ENCODE measurements at places on chromosomes 6 and 20.

DNA sequence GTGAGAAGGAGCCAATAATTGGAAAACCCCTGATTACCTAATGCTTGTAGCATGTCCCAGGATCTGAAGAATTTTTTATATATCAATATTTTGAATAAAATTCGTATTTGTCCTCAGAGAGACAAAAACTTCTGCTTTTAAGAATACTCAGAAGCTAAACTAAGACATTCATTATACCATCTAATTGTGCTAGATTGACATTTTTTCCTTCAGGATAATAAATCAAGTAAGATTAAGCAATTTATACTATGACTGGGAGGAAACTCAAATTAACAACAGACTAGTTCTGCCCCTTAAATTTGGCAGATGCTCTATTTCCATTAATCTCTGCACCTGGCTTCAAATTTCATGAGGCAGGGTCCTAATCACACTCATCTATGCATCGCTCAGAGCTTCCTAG, 291.4 kb downstream of the PLCB1 start:
- H3K27me3 ChIP-seq, result no peaks in the 10 kb centered on the region
- H3K4me1 ChIP-seq, result no peaks in the 10 kb centered on the region
- no peak for DNase-seq
- no peaks in the 10 kb centered on the region for H3K36me3 ChIP-seq
- H3K4me3 ChIP-seq, result no peak overlapping the region

DNA sequence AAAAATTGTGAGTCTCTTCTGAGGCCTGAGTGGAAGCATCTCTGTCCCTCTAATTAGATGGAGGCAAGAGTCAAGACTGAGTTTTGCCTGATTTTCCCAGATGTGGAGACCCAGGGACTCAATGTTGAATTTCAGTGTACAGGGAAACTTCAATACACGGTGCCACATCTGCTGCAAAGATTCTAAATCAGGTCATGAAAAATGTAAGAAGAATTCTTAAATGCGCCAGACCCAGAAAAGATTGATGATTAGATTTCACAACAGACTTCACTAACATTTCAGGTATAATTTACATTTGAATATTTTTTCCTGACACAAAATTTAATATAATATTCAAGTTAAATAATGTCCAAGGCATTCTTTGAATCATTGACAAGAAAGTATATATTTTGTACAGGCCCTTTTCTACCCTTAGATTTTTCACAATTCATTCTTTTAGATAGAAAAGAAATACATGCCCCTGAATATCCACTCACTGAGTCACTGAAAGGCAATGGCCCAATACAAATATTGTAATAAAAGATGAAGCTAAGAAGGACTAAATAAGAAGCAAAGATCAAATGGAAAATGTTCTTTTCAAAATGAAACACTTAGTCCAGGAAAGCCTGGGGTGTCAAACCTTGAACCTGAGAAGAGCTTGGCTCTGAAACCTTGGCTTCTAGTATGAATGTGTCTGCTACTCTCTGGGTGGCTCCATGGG, 18.2 kb upstream of the HDGFL1 start:
- no peak for DNase-seq
- no peak overlapping the region for H3K4me3 ChIP-seq
- H3K27ac ChIP-seq, result no peak overlapping the region
- H3K4me1 ChIP-seq, result no peaks in the 10 kb centered on the region
- no peaks in the 10 kb centered on the region for H3K36me3 ChIP-seq

DNA sequence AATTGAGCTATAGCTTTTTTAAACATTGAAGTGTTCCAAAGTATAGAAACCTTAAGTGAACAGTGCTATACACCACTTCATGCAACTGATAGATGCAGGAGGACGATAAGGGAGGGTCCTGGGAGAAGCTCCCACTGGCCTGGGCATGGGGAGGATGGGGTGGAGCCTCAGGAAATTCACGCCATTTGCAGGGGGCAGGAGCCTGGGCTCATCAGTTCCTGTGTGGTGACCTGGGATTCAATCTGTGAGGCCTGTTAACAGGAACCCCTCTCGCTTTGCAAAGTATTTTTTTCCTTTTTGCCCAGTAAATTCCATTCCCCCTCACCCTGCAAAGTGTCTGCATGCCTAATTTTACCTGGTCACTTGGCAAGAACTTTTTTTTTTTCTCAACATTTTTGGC, 11.0 kb upstream of the ASCC3 start:
- no peak overlapping the region for H3K4me3 ChIP-seq
- no peaks in the 10 kb centered on the region for H3K4me1 ChIP-seq
- no peak overlapping the region for H3K27ac ChIP-seq
- no peaks in the 10 kb centered on the region for H3K36me3 ChIP-seq
- H3K27me3 ChIP-seq, result no peaks in the 10 kb centered on the region

DNA sequence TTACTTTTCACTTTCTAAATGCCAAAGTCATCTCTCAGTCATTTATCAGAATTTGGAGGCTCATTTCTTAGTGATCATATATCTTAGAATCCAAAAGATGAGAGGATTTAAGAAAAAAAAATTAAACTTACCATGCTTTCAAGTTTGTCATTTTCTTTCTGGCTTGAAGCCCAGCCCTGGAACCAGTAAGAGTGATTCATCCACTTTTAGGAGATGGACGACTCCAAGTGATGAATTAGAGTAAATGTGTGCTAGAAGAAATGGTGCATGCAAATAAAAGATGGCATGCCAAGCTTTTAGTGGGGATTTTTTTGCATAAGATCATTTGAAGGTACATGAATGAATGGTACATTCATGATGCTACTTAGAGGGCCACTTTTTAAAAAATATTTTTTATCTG, 20.1 kb downstream of the PLCB1 start:
- no peak overlapping the region for H3K4me3 ChIP-seq
- no peak for DNase-seq
- H3K27ac ChIP-seq, result no peak overlapping the region
- no peaks in the 10 kb centered on the region for H3K27me3 ChIP-seq

GRCh38 chr6:158911746-158912480, 88.1 kb downstream of the RSPH3 start:
- no peaks in the 10 kb centered on the region for H3K27me3 ChIP-seq
- no peak overlapping the region for H3K4me3 ChIP-seq
- H3K4me1 ChIP-seq, result peaks cover 52% of the 10 kb centered on the region
- H3K27ac ChIP-seq, result peak overlapping the region; percentile 97
- peak; percentile 97 for DNase-seq

- no peaks in the 10 kb centered on the region for H3K36me3 ChIP-seq
- H3K4me3 ChIP-seq, result peak within 1 kb of the TSS; percentile 97
- H3K27ac ChIP-seq, result peak within 1 kb of the TSS; percentile 58
- peaks cover 23% of the 10 kb centered on the region for H3K4me1 ChIP-seq
- DNase-seq, result peak; percentile 49
Measured at GRCh38 chr6:159693128-159693893, at the start of gene SOD2. TSS of gene SOD2 (minus strand) at chr6:159693241. CDS start at chr6:159693167, 74 bp downstream.

DNA sequence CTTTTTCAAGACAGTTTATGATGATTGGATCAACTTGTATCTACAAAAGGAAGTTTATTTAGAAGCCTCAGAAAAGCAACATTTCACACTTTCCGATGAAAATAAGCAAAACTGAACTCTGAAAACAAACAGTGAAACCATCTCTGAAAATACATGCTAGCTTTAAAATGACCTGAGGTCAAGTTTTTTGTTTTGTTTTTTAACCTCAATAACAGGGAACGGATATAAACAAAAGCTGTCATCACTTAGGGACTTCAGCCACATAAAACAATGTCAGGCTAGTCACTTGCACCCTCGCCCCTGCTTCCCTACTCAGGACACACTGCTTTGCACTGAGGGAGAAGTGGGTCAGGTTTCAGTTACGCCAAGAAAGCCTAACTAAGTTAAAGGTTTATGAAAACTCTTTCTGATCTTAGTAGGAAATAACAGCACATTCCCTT, 11.6 kb downstream of the BACH2 start:
- peaks cover 22% of the 10 kb centered on the region for H3K4me1 ChIP-seq
- no peak overlapping the region for H3K4me3 ChIP-seq
- peak overlapping the region; percentile 87 for H3K27ac ChIP-seq
- H3K36me3 ChIP-seq, result no peaks in the 10 kb centered on the region
- no peak for DNase-seq

- DNase-seq, result no peak
- no peaks in the 10 kb centered on the region for H3K27me3 ChIP-seq
- no peaks in the 10 kb centered on the region for H3K36me3 ChIP-seq
- H3K4me3 ChIP-seq, result no peak overlapping the region
- H3K27ac ChIP-seq, result no peak overlapping the region
Measured at GRCh38 chr6:151509048-151509447, 15.2 kb downstream of the CCDC170 start.

- H3K27me3 ChIP-seq, result no peaks in the 10 kb centered on the region
- no peak overlapping the region for H3K4me3 ChIP-seq
Measured at GRCh38 chr20:15843777-15844176, 729.5 kb downstream of the KIF16B start.

DNA sequence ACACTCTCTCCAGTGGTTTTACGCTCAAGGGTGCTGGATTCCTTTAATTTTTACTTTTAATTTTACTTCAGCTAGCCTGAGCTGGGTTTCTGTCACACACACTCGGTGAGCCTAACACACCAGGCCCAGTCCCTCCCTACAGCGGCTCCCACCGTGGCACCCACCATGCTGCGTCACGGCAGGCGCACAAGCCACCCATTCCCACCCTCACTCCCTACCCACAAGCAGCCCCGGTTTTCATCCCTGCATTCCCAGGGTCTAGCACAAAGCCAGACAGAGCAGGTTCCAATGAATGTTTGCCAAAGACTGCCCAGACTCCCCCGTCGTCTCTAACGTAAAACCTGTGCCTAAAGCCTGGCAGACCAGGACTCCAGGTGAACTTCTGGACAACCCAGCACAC, 50.3 kb downstream of the MYH7B start:
- no peaks in the 10 kb centered on the region for H3K27me3 ChIP-seq
- no peak for DNase-seq
- no peaks in the 10 kb centered on the region for H3K4me1 ChIP-seq
- H3K27ac ChIP-seq, result no peak overlapping the region

DNA sequence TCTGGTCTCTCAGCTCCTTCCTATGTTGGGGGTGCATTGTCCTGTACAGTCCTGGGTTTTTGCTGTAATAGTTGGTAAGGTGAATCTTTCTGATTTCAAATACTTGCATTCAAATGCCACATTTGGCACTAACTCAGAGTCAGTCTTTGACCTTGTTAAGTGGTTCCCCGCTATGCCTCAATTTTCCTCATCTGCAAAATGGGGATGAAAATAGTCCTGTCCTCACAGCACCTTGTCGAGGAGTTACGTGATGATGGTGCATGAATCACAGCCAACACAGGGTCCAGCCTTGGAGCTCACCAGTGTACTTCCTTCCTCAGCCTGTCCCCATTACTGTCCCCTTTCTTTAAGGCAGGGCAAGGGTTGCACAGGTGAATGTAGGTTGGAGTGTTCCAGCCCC, 1.1 kb downstream of the WFDC5 start:
- H3K27ac ChIP-seq, result no peak overlapping the region
- H3K27me3 ChIP-seq, result no peaks in the 10 kb centered on the region
- no peak for DNase-seq

- H3K36me3 ChIP-seq, result no peaks in the 10 kb centered on the region
- H3K27me3 ChIP-seq, result no peaks in the 10 kb centered on the region
- no peak overlapping the region for H3K4me3 ChIP-seq
- DNase-seq, result peak; percentile 59
- peaks cover 11% of the 10 kb centered on the region for H3K4me1 ChIP-seq
Measured at GRCh38 chr6:134093007-134093573, 40.7 kb upstream of the SLC2A12 start.

DNA sequence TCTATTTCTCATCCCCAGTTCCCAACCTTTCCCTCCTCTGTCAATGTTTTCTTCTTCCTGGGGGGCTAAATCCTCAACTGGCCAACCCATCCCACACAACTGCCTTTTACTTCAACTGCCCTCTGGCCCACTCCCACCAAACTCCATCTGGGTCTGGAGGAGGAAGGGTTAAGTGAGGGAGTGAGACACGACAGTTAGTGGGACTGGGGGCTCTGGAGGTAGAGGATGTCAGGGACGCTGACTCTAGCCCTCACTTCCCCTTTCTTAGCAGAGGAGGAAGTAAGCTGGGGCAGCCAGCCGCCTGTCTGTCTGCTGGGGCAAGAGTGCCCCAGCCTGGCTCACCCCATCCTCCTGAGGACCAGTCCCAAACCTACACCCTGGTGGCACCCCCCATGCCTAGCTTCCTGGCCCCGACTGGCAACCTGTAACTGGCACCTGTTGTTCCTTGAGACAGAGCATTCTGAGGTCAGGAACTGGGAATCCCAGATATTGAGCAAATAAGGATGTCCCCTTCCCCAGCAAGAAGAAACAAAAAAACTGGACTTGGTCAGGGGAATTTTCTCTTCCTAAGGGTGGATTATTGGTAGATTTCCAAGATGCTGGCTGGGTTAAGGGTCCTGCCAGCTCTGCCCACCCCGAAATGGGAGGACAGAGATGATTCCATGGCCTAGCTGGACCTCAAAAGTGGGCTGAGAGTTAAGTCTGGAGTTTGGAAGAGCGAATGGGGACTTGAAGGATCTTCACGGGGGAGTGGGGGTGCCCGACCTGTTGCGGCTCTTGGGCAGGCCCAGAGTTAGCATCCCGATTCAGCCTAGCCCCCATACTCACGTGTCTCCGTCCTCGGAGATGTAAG, 971 bp downstream of the NFKBIE start:
- H3K27me3 ChIP-seq, result no peaks in the 10 kb centered on the region
- no peak for DNase-seq
- H3K27ac ChIP-seq, result no peak overlapping the region
- H3K4me3 ChIP-seq, result peak overlapping the region; percentile 89
- H3K36me3 ChIP-seq, result no peaks in the 10 kb centered on the region

DNA sequence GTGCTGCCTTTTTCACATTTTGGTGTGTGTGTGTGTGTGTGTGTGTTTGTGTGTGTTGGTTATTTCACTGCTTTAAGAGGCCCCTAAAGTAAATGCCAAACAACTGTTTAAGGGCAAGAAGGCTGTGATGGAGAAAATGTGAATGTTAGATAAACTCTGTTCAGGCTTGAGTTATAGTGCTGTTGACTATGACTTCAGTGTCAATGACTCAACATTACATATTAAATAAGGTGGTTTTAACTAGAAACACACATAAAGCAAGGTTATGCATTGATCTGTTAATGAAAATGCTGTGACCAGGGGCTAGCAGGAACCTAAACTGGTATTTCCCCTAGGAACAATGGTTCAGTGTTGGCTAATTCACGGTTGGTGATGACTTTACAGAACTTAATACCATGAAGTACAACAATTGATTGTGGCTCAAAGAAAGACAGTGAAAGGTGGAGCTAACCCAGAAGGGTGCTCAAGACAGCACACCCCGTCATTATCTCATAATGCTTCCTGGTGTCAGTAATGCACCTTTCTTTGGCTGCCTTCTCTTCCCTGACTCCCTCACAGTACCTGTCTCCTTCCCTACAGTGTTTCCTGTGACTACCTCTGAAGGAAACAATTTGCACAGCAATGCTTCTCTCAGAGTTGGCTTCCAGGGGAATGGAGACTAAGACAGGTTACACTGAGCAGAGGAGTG, 116.1 kb downstream of the RIN2 start:
- no peak for DNase-seq
- no peaks in the 10 kb centered on the region for H3K4me1 ChIP-seq
- H3K4me3 ChIP-seq, result no peak overlapping the region
- no peak overlapping the region for H3K27ac ChIP-seq
- no peaks in the 10 kb centered on the region for H3K36me3 ChIP-seq

GRCh38 chr6:17448165-17448564, 54.8 kb downstream of the CAP2 start:
- H3K27ac ChIP-seq, result no peak overlapping the region
- no peaks in the 10 kb centered on the region for H3K36me3 ChIP-seq
- no peaks in the 10 kb centered on the region for H3K27me3 ChIP-seq
- DNase-seq, result no peak
- no peak overlapping the region for H3K4me3 ChIP-seq

- no peak overlapping the region for H3K4me3 ChIP-seq
- peaks cover 9% of the 10 kb centered on the region for H3K4me1 ChIP-seq
- H3K27ac ChIP-seq, result no peak overlapping the region
- no peak for DNase-seq
- H3K36me3 ChIP-seq, result no peaks in the 10 kb centered on the region
Measured at GRCh38 chr6:14766391-14766994, 479.4 kb upstream of the JARID2 start.
